ENCODE measurements at places on chromosomes 12 and 14.
A peak's percentile ranks its signal among the peaks of the same experiment; 100 is the strongest.

DNA sequence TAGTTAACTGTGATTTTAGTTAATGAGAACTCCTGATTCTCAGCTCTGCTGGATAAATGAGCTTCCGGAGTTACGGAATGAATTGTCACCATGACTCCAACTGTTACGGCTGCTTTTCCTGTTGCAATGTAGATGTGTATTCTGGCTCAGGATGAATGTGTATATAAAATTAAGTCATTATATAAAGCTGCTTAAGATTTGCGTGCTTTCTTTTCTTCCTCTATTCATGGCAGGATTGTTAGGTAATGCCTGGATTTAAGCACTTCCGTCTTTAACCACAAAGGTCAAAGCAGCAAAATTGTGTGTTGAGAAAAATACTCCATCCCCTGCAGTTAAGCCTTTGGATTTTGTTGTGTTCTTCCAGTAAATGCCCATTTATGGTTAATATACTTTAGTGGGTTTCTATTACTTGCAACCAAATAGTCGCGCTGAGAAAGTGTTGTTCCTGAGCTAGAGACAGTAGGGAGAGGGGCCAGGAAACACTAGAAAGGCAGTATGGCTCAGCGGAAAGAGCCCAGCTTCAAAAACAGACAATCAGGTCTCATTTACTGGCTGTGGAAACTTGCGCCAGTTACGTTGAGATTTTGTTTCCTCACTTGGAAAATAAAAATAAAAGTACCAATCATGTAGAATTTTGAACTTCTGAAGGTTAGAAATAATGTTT, 9.4 kb upstream of the CCDC175 start:
- no peak for DNase-seq

DNA sequence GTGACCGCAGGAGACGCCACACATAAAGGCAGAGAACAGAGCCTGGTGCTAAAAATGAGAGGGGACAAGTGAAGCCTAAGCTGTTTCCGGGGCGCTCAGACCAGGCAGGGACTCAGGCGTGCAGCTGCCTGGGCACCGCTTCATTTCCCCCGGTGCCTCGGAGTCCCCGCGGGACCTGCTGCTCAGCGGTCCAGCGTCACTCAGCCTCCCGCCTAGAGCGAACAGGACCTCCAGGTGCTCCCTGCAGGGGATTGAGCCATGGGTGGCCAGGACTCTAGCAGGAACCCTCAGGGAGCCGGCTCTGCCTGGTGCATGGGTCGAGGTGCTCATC, 31.0 kb downstream of the CCDC85C start:
- DNase-seq = no peak

DNA sequence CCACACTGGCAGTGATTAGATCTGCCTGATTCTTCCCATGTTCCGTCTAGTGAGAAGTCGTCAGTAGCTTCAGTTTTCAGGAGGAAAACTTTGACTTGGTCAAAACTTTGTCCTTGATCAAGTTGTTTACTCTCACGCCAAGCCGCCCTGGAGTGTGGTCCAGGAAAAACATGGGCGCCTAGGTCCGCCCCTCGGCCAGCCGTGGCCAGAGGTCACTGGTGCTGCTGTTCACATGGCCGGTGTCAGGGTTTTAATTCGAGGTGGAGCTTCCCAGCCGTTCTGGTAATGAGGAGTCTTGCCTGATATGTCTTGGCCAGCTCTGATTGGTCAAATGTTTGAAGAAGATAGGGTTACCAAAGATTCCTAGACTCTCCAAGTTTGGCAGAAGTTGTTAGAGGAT, 71.5 kb downstream of the PPP2R5C start:
- DNase-seq = no peak

DNA sequence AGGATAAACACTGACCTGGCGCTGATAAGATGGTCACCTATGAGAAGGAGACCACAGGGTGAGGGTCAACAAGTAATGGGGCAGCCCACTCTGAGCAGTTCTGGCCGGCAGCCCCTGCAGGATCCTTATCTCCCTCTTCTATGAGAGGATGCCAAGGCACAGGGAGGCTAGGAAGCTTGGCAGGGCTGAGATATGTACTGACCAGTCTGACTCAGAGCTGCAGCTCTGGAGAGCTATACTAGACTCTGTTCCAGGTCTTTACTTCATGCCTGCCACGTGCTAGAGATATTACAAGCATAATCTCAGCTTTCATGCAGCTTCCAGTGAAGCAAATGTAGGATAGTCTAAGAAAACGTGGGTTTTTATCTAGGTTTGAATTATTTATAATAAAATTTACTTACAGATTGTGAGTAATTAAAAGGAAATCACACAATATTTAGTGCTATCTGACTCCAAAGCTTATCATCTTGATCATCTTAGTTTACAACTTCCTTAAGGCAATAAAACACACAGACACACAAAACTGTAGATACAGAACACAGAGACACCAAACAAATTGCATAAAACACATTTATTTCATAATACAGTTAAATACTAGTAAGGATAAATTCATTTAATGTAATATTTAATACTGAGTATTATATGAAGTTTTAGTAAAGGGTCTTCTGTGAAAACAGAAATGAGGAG, 32.3 kb downstream of the GIT2 start:
- no peak for DNase-seq

DNA sequence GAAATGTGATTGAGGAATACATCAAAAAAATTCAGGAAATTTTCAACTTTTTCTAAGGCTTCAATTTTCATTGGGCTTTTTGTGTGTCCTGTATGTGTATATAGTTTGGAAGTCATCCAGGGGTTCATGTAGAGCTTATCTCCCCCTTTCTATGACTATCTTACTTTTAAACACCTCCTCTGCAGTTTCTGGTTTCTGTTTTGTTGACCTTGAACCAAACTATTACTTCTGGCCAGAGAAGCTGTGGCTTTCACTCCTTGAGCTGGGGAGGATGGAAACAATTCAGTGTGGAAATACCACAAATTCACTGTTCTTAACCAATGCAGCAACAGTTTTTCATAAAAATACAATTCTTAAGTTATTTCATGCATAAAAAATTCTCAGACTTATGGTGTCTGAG, 613.2 kb upstream of the SEL1L start:
- no peak for DNase-seq

DNA sequence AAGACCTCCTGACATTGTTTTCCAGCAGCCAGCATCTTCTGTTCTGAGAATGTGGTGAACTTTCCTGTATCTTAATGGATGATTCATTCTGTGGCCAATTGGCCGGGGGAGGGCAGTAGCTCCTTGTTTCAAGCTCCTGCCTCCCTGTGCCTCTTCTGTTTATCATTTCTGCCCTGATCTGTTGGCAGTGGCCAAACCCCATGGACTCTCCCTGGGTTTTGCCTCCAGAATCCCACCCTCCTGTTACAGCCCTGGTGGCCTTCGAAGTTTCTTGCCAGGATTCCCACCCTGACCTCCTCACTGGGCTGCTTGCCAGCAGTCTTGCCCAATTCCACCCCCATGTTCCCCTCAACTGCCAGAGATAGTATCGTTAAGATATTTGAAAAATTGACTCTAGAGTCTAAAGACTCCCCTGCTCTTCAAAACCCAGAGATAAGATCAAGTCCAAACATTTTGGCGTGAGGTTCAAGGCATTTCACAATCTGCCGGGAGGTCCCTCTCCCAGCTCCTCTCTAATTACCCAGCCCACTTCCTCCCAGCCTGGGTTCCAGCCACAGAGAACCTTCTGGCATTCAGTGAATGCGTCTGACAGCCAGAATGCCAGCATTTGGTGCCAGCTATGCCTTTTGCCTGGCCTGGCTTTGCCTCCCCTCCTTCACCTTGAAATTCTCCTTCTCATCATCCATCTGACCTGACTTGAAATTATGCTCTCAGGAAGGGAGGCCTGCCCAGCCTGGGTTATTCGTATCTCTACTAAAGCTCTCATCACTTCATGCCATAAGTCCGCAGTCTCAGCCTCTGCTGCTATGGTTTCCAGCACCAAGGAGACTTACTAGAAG, 37.7 kb upstream of the TXNRD1 start:
- no peak for DNase-seq

GRCh38 chr14:105475269-105476096, 862 bp downstream of the CRIP2 start:
- DNase-seq = no peak

- DNase-seq = no peak
Observed at GRCh38 chr12:25972783-25973182, 14.3 kb downstream of the RASSF8 start.

- DNase-seq = no peak
Observed at GRCh38 chr14:66507181-66507721, 696 bp upstream of the GPHN start.

DNA sequence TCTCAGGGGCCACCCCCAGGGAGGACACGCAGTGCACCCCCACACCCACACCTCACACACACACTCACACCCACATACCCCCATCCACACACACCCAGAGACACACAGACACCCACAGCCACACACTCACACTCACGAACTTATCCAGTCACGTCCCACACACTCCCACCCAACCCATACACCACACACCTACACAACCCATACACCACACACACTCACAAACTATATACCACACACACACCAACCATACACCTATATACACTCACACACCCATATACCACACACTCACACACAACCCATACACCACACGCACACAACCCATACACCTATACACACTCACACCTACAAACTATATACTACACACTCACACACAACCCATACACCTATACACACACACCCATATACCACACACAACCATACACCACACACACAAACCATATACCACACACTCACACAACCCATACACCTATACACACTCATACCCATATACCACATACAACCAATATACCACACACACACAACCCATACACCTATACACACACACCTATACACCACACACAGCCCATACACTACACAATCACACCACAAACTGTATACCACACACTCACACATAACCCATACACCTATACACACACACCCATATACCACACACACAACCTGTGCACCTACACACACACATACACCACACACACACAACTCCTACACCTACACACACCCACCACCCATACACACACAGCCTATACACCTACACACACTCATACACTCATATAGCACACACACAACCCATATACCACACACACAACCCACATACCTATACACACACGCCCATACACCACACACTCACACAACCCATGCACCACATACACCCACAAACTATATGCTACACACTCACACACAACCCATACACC, 42.7 kb downstream of the TMEM121 start:
- DNase-seq = no peak

DNA sequence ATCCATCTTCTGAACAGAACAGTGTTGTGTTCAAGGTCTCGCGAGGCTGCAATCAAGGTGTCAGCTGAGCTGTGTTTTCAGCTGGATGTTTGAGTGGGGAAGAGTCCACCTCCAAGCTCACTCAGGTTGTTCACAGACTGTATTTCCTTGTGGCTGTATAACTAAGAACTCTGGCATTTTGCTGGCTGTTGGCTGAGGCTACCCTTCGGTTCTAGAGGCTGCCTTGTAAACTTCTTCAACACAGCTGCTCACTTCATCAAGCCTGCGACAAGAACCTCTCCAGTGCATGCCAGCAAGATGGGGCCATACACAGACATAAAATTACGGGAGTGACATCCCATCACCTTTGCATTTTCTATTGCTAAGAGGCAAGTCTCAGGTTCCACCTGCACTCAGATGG, 12.7 kb downstream of the FOS start:
- no peak for DNase-seq

- DNase-seq = no peak
Observed at GRCh38 chr12:123513805-123514204, 19.7 kb downstream of the RILPL1 start.

DNA sequence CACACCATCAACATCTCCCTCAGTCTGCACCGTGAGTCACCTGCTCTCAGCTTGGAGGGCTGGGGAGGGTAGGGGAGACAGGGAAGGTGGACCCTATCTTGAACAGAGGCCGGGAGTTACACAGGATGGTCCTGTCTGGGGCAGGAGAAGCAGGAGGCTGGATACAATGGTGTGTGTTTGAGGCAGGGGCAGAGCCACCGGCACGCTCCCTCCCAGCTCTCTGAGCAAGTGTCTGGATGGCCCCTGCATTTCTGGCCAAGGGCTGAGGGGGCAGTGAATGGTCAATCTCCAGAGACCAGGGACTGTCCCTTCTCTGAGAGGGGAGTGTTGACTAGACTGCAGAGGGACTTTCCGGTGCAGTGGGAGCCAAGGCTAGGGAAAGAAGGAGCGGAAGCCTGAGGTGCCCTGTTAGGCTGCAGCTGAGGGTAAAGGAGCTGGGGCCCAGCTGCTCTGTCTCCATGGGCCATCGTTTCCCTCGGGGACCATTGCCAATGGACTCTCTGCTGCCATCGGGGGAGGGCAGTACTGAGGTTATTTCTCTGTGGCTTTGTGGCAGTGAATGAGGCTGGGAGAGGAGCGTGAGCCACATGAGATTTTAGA, 1.9 kb downstream of the LRP1-AS start:
- DNase-seq = no peak

- DNase-seq = no peak
Observed at GRCh38 chr12:23880988-23881387, 68.5 kb downstream of the SOX5 start.

DNA sequence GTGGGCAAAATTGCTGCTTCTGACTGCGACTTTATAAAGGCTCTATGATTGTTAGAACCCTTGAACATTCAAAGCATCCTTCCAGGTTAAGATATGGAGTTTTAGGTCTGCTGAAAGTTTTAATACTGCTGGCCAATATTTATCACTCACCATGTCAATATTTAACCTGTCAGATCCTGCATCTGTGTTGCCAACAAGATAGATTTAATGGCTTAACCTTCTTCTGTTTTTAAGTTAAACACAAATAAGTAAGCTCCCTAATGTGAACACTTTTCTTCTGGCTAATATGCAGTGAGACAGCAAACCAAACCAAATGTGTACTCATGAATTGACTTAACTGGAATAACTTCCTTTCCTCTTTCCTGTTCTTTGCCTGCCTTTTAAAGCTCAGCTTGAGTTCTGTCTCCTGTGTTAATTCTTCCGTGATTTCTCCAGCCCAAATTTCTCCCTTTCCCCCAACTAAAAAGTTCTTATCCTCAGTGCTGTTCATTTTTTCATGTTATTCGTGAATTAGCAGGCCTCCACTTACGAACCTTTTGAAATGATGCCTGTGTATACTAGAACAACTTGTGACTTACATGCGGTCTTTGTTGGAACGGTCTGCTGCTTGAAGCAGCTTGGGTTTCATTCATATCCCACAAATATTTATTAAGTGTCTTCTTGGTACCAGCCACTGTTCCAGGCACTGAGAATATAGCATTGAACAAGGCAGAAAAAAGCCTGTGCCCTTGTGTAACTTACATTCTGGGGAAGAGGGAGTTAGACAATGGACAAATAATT, 9.1 kb downstream of the FBXW8 start:
- no peak for DNase-seq

GRCh38 chr12:18345021-18345735, 83.9 kb downstream of the PIK3C2G start:
- no peak for DNase-seq

- no peak for DNase-seq
Observed at GRCh38 chr14:99513183-99513694, 32.0 kb downstream of the CCNK start.

GRCh38 chr12:32312049-32312670, 87.2 kb upstream of the FGD4 start:
- DNase-seq = peak; percentile 45

- DNase-seq = no peak
Observed at GRCh38 chr14:26190646-26191045, 407.2 kb downstream of the NOVA1 start.

DNA sequence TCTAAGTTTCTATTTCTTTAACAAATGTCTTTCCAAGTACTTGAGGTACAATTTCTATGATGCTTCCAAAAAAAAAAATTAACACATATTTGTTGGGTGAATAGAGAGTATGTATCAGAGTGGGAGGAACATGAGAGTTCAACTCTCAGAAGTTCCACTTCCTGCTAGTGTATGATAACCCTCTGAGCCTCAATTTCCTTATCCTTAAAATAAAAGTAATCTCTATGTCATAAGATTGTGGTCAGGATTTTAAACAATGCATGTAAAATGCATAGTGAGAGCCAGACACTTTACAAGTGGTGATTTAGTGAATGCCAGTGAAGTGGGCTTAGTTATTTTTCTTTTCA, 270.3 kb upstream of the AMIGO2 start:
- DNase-seq = no peak

Data from Panc1 (cell line).